ENCODE measurements at places on chromosomes 12 and 14.

DNA sequence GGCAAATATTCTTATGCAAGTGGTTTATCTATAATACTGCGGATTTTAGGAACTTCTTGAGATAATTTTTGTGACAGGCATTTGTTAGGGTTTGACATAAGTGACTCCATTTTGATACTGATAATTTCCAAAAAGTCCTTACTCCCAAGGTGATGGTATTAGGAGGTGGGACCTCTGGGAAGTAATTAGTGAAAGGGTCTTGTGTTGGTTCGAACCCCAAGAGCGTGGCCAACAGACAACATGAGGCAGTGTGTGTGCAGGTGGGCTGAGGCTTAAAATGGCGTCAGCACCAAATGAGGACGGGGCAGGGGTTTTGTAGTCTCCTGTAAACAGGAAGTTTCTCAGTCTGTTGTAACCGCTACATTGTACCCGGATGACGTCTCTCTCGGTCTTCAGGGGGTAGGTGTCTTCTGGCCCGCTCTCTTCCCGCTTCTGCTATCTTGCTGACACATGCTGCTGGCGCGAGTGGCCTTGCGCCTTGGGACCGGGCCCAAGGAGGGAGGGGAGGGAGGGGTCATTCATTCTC, 1.7 kb upstream of the C12orf43 start:
- no peak for DNase-seq

DNA sequence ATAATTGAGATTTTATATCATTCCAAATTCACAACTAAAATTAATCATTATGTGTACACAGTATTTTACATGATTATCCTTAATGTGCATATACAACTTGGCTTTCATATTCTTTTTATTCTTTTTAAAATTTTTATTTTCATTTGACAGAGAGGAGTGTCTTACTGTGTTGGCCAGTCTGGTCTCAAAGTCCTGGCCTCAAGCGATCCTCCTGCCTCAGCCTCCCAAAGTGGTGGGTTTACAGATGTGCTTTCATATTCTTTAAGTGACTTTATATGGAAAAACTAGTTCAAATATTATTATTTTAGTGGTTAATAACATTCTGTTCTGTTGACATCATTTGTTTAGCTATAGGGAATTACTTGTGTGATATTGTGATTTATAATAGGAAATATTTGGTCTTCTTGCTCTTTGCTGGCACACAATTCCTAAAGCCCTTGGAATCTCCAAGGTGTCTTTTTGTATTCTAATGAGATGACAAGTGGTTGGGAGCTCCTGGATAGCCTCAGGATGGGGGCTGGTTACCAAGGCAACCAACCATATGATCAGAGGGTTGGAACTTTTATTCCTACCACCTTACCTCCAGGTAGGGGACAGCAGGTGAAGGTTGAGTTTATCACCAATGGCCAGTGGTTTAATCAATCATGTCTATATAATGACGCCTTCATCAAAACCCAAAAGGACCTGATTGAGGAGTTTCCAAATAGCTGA, 16.0 kb upstream of the ZNF410 start:
- no peak for DNase-seq

GRCh38 chr12:1528791-1529190, 65.6 kb downstream of the FBXL14 start:
- no peak for DNase-seq

DNA sequence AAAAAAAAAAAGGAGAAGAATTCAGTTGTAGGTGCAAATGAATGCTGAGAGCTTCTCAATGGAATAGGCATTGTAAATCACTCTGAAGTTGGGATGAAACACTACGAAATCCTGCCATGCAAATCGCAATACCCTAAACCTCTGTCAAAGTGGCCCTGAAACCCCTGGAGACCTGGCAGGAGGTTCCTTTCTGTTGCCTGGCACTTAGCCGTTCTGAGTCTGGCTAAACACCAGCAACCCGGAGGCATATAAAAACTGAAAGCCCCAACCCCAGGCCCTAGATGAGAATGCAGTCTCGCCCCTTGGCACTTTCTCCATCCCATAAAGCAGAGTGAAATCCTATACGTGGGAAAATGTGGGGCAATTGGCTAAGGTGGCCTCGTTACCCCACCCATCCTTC, 151.5 kb upstream of the PARP11 start:
- DNase-seq, result no peak

DNA sequence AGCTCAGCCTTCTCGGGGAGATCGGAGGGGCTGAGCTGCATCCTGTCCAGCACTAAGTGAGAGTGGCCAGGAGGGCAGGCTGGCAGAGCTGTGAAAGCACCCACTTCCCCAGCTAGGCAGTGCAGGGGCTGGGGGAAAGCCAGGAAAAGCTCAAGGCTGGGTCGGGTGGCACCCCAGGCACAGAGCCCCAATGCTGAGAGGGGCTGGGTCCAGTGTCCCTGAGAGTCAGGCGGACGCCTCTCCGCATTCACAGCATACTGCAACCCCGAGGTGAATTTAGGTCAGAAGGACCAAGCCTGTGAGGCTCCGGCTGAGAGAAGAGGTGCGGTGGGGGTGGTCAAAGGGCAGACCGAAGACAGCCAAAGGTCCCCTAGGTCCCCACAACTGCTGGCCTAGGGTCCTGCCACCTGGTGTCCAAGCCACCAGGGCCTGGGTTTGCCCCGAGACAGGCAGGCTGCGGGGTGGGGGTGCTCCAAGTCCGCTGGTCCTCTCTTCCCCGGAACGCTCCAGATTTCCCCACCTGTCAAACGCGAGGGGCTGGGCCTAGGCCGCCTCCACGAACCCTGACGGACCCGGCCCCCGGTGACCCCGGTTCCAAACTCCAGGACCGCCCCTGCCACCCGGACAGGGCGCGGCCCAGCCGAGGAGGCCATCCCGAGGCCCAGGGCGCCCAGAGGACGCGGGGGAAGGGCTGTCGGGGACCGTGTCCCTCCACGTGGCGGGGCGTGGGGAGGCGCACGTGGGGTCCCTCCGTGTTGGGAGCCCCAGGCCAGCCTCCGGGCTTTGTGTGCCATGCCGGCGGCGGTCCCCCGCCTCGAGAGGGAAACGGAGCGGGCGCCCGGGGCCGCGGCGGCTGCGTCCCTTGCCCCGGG, 527 bp downstream of the CAMKK2 start:
- DNase-seq, result peak; percentile 11

- no peak for DNase-seq
Measured at GRCh38 chr12:92035477-92035876, 110.2 kb downstream of the BTG1 start.

- no peak for DNase-seq
Measured at GRCh38 chr12:90652280-90652679, 302.7 kb downstream of the CCER1 start.

- DNase-seq, result peak; percentile 29
Measured at GRCh38 chr12:48999371-49000131, at the start of gene DDN. Gene DDN (minus strand): TSS chr12:48999375. CDS start chr12:48999287, 88 bp downstream.

- no peak for DNase-seq
Measured at GRCh38 chr12:81944886-81945285, 185.7 kb upstream of the PPFIA2 start.

- no peak for DNase-seq
Measured at GRCh38 chr12:120266180-120266870, 795 bp upstream of the PXN start.

DNA sequence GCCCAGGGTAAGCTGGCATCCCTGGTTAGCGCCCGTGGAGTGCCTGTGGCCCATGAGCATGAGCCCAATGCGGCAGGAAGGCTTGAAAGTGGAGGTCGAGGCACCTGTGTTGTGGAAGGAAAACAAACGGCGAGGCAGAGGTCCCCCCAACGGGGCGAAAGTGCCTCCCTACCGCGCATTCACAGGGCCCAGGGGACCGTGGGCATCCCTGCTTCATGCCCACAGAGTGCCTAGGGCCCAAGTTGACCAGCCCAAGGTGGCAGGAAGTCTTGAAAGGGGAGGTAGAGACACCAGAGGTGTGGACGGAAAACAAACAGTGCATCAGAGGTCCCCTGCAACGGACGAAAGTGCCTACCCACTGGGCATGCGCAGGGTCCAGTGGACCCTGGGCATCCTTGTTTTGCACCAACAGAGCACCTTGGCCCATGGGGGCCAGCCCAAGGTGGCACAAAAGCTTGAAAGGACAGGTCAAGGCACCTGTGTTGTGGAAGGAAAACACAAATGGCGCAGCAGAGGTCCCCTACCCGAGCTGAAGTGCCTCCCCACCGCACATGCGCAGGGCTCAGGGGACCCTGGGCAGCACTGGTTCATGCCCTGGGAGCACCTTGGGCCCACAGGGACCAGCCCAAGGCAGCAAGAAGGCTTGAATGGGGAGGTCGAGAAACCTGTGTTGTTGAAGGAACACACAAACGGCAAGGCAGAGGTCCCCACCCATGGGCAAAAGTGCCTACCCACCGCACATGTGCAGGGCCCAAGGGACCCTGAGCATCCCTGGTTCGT, 377.5 kb downstream of the ALG10 start:
- no peak for DNase-seq

GRCh38 chr14:94868772-94869072, 98.8 kb upstream of the GSC start:
- no peak for DNase-seq

- DNase-seq, result peak; percentile 45
Measured at GRCh38 chr14:103123634-103124500, 606 bp downstream of the TNFAIP2 start.

- no peak for DNase-seq
Measured at GRCh38 chr12:74751441-74751840, 213.8 kb downstream of the ATXN7L3B start.

- no peak for DNase-seq
Measured at GRCh38 chr12:57268264-57268663, 17.3 kb upstream of the STAC3 start.

DNA sequence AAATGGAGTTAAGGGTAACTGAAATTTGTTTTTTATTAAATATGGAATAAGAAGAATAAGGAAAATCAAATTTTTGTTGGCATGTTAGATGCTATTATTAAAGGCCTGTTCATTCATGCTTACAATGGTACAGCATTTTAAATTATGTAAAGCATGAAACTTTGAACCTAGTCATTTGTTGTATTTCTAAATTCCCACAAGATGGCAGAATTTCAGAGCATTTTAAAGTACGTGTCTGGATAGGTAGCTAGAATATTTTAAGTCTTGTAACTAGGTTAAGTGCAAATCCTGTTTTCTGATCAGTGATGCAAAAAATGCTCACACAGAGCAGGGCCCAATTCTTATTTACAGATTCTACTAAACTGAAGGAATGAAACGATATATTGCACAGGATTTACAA, 585.6 kb upstream of the MIS18BP1 start:
- DNase-seq, result no peak

DNA sequence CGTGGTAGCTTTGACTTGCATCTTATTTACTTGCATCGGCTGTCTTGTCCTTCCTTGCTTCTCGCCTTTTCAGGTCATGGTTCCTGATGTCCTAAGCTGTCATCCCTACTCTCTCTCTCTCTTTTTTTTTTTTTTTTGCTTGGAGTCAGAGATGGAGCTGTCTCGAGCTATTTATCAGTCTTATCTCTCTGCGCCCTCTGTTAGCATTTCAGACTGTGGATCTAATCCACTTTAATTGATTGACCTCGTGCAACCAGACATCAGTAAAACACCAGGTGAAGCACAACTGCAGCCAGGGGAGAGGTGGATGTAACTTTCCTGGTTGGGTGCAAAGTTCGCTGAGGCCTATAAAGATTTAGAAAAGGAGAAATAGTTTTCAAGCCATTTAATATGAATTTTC, 554.8 kb downstream of the DIO2 start:
- DNase-seq, result no peak

DNA sequence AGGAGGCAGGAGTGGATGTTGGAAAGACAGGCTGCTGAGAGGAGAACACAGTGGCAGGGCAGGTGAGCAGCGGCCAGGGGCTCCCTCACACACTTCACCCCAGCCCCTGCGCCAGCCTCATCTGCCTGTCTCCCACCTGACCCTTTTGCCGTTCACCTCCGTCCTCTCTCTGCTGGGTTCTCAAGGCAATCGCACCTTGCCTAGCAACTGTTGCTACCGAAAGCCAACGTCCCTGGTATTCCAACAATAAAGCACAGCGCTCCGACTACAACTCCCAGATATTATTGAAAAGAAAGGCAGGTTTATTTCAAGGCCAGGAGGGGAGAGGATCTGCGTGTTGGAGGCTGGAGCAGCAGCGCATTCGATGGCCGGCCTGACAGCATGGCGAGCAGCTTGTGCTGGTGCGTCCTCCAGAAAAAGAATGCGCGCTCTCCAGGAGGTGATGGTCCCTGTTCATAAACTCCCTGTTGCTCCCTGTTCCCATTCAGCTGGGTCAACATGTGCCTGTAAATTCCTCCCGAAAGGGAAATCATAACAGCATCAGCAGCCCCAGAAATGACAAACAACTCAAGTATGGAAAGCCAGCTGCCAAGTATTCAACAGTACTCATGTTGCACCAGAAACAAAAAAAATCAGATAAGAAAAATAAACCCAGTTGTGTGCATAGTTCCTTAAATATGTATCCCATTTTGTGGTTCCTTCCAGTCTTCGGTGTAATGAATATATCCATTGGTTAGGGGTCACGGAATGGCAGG, 153.0 kb upstream of the DIO3 start:
- DNase-seq, result peak; percentile 15

DNA sequence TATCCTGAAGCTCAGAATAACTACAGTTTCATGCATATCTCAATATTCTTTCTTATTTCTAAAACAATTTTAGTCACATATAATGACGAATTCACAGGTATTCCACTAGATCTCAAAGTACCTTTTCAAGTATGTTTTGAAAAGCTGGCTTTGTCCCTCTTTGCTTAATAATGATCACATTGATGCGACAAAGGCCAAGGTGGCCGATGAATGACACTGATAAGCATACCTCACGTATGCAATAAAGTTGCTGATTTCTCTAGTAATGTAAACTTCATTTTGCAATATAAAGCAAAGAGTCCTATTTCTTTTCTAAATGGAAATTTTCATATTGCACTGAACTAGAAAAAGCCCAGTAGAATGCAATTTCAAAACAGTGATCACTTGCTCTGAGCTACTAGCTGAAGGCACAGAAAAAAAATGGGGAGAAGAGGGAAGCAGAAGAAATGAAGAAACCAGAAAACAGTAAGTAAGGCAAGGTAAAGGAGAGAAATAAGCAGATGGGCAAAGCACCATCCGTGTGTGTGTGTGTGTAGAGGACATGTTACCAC, 29.3 kb downstream of the FGD6 start:
- no peak for DNase-seq

DNA sequence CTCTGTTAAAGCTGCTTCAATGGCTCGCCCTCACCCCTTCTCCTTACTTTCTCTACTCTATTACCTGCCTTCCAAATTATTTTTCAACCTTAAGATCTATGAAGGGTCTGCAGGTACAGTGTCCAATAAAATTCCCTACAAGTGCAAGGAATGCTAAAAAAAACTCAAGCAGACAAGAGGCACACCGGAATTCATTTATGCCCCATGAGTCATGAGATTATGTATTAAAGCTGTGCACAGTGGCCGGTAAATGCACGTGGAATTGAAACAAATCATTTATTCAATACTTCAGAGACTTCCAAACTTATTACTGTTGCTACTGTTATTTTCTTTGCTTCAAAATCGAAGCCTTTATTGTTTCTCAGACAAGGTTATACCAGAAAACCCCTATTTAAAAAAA, 68.4 kb downstream of the ST8SIA1 start:
- no peak for DNase-seq

- DNase-seq, result no peak
Measured at GRCh38 chr12:106564678-106565329, 18.0 kb upstream of the RFX4 start.

Measured in cardiac fibroblast (primary cell).